HS-5 (cell line): ENCODE measurements at places on chromosomes 6 and 20.

GRCh38 chr6:44661221-44662008, 273.9 kb downstream of the CDC5L start:
- no peak for DNase-seq

- DNase-seq: no peak
Measured at GRCh38 chr20:14885661-14886060, 548.2 kb upstream of the FLRT3 start.

- DNase-seq: no peak
Measured at GRCh38 chr20:17616480-17617211, 46.8 kb downstream of the DSTN start.

- DNase-seq: no peak
Measured at GRCh38 chr20:57592263-57593092, 27.7 kb downstream of the ZBP1 start.

DNA sequence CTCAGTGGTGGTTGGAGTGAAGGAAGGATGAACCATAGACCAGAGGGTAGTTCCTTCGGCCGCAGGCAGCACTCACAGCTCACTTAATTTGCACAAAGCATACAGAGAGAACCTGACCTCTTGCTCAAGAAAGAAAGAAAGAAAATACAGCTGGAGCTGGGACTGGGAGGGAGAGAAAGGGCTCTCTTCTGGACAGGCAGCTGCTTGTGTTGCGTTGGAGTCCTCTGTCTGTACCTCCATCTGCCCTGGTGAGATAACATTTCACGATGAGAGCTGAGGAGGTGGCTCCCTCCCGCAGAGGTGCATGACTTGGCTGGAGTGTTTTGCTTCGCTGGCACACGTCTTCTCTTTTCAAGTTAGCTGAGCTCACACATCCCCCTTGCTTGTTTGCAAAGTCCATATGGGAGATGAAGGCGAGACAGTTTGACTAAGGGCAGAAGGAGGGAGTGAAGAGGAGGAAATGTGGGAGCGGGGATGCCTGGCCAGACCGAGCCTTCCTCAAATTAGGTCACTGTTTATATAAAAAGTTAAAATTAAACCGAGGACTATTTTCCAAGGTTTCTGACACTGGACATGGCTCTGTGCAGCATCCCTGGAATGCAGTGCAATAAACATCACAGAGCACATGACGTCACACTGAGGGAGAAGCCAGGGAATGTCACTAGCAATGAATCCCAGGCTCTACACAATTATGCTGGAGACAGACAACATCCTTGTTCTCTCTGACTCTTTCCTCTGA, 359.4 kb downstream of the CD83 start:
- no peak for DNase-seq

DNA sequence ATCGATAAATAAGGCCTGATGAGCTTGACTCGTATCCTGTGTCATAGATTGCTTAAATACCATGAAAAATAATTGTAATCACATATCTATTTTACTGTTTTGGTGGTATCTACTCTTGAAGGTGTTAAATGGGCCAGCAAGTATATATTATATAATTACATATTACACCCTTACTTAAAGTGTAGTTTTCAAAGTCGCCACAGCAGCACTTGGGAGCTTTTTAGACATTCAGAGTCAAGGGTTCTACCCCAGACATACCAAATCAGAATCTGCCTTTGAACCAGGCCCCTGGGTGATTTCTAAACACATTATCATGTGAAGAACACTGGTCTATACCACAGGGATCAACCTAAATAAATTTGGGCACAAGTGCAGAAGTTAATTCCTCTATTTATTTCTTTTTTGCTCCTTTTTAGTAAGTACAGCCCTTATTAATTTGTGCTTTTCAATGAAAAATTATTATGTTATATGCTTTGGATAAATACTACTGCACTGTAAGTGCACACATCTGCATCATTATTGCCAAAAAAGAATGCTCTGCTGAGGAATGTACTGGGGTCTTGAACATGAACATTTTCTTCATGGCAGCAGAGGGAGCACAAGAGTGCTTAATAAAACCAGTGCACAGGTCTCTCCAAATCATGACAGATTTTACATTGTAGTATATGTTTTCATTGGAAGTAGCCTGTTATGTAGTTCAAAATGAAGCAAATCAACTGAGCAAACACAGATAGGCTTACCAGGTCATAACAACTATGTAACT, 3.1 kb upstream of the ATXN1 start:
- DNase-seq: no peak

- no peak for DNase-seq
Measured at GRCh38 chr6:158621694-158622544, 22.6 kb downstream of the DYNLT1 start.

DNA sequence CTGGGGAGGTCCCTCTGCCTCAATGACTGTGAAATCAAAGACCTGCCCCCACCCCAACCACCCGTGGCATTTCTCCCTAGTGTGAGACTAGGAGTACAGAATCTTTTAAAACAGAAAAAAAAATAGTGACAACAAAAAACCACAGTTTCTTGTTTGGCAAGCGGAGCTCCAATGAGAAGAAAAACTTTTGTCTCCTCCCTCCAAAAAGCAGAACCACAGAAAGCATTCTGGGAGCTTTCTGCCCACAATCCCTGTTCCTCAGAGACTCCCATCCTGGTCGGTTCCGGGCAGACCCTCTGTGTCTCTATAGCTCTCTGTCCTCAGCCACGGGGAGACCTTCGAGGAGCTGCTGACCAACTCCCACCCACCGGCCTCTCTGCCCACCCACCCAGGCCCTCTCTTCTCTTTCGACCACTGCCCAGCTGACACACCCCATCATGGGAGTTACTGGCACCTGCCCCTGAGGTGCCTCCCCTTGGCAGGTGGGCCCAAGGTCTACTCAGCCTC, 4.9 kb downstream of the PREX1 start:
- no peak for DNase-seq

- no peak for DNase-seq
Measured at GRCh38 chr6:130269969-130270635, 47.4 kb upstream of the SAMD3 start.

DNA sequence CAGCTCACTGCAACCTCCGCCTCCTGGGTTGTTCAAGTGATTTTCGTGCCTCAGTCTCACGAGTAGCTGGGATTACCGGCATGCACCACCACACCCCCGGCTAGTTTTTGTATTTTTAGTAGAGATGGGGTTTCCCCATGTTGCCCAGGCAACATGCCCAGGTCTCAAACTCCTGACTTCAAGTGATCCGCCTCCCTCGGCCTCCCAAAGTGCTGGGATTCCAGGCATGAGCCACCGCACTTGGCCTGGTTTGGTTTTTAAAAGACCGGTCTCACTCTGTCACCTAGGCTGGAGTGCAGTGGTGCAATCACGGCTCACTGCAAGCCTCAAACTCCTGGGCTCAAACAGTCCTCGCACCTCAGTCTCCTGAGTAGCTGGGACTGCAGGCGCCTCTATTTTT, 40.1 kb downstream of the VSTM2L start:
- no peak for DNase-seq

- no peak for DNase-seq
Measured at GRCh38 chr20:45772693-45773092, 19.0 kb downstream of the WFDC3 start.

DNA sequence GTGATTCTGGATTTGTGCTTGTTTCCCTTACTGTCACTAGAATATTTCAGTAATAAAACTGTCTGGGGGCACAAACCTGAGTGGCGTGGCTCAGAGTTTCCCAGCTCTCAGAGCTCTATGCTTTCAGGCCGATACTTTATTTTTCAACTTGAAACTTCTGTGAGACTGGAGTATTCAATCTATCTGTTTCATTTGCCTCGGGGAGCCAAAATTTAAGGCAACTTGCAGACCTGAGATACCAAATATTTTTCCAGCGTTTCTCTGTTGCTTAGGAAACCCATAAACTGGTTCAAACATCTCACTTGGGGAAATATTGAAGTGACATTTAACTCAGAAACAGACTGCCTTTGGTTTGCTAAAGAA, 74.7 kb downstream of the SOBP start:
- DNase-seq: no peak

DNA sequence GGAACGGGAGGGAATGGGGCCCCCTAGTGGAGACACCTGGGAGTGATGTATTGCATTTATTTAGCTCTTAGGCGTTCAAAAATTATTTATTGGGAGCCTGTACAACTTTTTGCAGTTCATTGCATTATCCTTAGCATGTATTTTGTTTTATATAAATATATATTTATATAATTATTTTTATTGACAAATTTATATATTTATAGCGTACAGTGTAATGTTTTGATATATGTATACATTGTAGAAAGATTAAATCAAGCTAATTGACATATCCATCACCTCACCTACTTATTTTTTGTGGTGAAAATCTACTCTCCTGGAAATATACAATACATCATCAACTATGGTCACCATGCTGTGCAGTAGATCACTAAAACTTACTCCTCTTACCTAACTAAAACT, 975 bp downstream of the SIRT5 start:
- no peak for DNase-seq

GRCh38 chr20:32443386-32443974, 85.3 kb downstream of the ASXL1 start:
- no peak for DNase-seq

DNA sequence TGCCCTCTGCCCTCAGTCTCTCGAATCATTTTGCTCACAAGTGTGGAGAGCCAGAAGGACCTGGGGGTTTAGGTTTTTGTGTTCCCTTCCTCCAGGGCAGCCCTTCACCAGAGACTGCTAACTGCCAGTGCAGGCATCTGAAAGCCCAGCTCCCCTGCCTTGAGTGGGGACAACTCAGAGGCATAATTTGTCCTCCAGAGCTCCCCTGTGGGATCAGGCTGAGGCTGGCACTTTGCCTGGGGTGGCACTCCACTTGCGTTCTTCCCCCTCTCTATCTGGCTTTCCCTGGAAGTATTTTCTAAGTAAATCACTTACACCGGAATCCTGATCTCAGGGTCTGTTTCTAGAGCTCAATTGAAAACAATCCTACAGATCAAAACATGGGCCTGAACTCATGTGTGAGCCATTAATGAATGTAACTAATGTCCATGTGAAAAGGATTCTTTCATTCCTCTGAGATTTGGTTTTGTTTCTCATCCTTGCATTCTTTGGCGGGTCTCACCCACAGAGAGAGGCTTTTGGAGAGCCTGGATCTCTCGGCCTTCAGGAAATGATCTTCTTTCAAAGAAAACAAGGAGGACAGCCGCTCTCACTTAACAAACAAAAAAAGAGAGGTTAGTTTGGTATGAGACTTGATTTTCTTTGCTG, 125.7 kb upstream of the RIPOR2 start:
- DNase-seq: no peak

GRCh38 chr20:24651171-24651975, 181.9 kb downstream of the SYNDIG1 start:
- DNase-seq: peak; percentile 96

DNA sequence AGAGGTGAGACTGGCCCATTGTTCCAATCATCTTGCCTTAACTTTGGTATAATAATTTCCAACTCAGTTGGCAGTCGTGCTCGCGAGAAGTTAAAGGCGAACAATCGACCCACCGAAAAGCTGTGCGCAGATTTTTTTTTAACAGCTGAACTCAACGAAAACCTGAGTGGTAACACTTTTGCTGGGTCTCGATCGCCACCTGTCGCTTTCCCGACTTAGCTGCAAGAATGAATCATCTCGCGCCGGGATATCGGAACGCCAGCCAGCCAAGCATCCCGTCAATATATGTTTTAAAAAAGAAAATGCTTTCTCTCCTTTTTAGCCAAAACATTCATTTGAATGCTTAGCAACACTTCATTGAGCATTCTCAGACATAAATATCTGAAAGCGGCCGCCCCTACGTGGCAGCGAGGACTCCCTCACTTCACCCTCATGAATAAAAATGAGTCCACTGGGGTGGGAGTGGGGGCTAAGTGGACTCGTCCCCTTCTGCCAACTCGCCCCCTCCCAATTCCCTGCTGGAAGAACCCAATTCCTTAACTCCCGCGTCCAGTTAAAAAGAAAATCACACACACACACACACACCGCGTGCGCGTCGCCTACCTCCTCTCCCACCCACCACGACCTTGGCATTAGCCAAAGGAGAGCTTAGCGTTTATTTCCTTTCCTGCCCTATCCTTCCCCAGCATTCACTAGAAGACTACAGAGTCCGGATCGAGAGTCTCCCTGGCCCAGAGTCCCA, 1.5 kb downstream of the COL12A1 start:
- peak; percentile 79 for DNase-seq

DNA sequence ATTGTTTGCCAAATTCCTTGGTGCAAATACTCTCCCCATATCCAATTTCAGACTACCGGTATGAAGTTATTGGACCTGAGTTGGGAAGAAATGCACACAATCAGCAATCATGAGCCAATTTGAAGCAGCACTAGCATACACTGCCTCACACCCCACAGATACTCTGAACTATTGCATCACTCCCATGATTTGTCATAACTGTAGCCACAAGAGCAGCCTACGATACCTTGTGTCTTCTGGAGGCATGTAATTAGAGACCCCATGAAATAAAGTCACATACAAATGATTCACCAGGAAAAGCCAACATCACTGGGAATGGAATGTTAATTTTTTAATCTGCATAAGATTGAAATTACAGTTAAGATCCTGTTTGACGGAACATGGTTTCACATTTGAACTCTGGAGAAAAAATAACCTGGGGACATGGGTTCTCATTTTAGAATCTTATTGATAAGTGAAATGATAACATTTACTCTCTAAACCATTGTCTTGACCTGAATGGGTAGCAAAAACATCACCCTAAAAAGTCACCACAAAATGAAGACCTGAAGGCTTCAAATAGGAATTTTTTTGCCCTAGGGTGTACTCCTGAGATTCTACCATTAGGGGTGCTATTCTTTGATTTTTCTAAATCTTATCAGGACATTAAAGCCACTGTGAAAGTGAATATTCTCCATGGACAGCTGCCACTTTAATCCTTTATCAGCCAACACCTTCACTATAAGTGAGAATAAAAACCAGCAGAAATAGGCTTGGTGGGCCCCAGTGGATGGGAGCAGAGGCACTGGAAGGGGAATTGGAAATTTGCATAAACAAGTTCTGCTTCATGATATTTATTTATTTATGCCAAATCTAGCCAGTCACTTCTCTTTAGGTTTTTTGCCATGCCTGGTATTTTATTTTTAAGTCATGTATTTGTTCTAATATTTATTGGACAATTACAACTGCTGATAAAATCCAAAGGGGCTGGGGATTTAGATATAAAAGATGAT, 34.5 kb upstream of the HBS1L start:
- DNase-seq: peak; percentile 41

DNA sequence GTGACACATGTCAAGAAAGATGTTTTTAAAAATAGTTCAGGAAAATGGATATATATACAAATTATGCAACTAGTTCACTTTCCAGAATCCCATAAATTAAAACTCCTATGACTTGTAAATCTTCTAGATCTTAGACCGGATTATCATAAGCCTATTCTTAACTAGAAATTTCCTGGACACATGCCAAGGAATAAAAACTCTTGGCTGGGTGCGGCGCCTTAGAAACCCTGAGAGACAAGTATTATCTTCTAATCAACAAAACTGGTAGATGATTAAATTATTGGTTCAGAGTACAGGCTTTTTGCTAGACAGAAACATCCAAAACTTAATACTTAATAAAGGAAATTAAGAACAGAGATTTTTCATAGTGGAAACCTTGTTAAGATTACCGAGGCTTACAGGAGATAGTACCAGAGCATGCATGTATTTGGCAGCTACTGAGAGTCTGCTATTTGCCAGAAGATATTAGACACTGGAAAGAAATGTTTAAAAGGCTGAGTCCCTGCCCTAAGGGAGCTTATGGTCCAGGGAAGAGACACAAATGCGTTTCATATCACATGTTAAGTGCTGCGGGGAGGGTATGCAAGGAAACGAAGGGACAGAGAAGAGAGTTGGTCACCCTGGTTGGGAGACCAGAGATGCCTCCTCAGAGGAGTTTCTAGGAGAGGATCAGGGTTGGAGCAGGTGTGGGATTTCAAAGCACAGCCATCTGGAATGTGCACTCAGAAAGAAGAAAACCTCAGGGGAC, 46.5 kb upstream of the IFNGR1 start:
- DNase-seq: no peak
